ENCODE measurements at places on chromosomes 5 and 9. TPM values are rescaled to one million over a fixed set of nuclear protein-coding genes. Genes with fewer than 3 reads are reported as not detected.

Gene C7
- total RNA-seq, result not detected

Gene TNC
- total RNA-seq, result not detected

Gene CCL27
- total RNA-seq, result not detected

Gene SHOC1
- not detected for total RNA-seq

Gene PPIC
- total RNA-seq, result not detected

Gene NOXA1
- total RNA-seq, result 0.52 TPM

Gene SURF6
- total RNA-seq, result 20.1 TPM
